Heart left ventricle (tissue), 16 donors: ENCODE measurements at places on chromosomes 4 and X.

DNA sequence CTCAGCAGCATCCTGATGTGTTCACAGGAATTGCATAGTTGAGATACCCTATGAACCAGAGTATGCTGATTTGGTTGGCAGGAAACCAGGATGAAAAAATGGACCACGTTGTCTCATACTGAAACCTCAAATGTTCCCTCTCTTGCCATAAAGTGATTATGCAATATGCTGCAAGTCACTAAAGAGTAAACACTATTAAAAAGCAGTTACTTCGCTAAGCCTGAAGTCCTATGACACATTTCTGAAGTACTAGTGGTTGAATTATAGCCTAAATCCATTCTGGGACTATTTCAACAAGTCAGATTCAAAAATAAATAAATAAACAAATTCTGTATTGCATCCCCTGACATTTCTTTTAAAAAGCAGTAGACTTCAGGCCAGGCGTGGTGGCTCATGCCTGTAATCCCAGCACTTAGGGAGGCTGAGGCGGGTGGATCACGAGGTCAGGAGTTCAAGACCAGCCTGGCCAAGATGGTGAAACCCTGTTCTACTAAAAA is 106.0 kb upstream of the NAP1L5 start:
- DNase-seq = peak; percentile 29

DNA sequence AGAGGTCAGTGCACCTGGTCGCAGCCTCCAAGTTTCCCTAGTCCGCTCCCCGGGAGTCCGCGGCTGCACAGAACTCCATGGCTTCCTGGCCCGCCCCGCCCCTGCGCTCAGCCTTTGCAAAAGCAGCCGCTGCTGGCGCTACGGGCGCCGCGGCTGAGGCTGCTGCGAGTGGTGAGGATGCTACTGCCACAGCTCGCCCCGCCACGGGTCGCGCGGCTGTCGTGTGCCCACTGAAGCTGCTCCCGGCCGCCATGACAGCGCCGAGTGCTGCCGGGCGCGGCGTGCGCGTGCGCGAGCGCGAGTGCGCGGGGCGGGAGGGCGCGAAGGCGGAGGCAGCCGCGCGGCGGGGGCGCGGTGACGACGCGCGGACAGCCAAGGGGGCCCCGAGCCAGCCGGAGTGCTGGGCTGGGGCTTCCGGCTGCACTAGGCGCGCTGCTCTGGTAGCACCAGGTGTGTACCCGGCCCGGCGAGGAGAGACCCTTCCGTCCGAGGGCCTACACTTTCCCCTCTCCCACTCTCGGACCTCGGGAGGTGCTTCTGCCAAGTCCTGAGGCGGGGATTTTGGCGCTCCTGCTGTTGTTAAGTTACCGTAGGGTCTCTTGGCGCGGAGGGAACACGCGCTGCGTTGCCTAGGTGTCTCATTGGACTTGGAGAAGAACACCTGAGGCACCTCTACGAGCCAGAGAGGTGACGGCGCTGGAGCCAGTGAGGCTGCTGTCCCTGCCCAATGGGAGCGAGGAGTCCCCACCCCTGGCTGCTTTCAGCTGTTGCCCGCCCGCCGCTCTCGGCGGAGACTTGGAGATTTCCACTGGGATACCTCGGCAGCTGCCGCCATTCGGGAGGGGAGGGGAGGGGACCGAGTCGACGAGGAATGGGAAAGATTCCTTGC is 619 bp upstream of the LRBA start:
- DNase-seq = peak; percentile 86

DNA sequence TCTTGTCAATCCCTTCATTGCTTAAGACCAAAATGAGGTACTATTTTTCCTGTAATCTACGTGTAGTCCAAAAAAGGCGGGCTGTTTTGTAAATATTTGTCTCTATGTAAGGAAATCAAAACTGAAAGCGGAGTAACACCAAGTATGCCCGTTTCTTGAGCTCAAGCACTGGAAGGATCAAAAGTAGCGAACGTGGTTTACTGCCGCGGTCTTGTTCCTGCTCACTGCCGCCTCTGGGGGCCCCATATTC is 71.5 kb downstream of the AFF1 start:
- DNase-seq = no peak

GRCh38 chr4:80010316-80010715 is 62.7 kb downstream of the ANTXR2 start:
- DNase-seq = no peak

GRCh38 chrX:46477435-46477834 is 67.8 kb downstream of the ZNF674 start:
- peak; percentile 13 for DNase-seq

DNA sequence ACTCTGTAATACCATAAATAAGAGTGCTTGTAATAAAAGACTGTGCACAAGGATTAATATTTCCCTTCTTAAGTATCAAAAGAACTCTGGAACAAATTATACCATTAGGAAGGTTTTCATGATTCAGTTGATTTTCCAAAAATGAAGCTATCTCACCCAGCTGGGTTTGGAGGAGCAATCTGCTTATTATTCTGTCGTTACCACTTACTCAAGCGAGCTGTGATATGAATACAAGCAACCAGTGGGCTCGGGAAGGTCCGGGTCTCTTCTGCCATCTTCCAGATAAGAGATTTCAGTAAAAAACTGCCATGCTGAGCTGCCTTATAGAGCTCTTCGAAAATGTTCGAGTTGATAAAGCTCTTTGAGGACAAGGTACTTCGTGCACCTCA is 15.3 kb downstream of the SMIM20 start:
- no peak for DNase-seq

GRCh38 chr4:63492515-63492914 is 916.7 kb downstream of the TECRL start:
- DNase-seq = no peak

GRCh38 chr4:117873779-117874178 is 160.5 kb upstream of the NDST3 start:
- DNase-seq = no peak

DNA sequence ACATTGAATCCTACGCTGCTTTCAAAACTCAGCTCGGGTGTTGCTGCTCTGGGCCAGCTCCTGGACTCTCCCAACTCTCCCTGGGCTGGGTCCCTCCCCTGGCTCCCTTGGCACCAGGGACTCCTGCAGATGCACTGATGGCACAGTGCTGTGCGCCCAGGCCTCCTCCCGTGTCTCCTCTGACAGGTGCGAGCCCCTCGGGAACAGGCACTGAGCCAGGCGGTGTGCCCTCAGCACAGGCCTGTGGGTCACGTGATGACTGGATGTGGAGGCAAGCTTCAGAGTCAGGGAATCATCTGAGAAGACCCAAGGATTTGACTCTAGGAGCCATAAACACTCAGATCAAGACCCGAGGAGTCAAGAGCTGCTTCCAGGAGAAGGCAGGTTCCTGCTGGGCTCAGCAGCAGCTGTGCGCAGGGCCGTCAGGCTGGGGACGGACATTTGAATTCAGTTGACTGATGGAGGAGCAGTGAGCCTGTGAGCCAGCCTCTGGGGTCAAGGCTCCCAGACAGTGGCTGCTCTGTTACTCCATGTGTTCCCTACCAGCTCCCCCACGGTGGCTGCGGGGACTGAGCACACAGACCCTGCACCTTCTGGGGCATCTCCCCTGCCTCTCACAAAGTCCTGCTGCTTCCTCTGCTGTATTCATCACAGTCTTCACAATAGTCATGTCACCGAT is 33.0 kb downstream of the NAT8L start:
- no peak for DNase-seq

- DNase-seq = no peak
Measured at GRCh38 chr4:84870398-84871163, 95.9 kb downstream of the WDFY3 start.

DNA sequence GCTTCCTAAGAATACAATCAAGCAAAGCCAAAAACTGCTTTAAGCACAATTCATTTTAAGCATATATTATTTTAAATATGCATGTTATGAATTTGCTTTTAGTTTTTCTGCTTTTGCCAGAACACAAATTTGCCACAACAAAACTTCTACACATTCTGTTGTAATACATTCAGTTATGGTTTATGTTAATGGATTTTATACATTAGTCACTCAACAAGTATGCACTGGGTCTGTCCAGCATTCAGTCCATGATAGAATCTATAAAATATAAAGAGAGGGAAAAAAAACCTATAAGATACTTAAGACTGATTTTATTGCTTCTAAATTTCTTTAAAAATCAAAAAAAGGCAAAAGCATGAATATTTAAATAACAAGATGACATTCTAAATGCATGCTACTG is 22.2 kb downstream of the IQCM start:
- no peak for DNase-seq

DNA sequence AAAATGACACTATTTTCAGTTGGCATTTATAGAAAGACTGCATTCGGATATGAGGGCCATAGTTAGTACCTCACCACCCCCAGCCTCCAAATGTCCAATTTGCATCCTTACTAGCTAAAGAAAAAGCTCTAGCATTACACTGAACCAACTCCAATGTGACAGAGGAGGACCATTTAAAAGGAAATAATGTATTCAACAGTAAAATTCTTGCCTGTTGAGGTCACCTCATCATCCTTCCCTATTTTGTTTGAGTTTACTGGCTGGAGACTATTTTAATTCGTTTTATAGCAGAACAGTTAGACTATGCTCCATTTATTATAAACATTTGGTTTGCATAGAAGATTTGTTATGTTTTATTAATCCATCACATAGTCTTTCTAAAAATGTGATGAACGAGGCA is 88.2 kb upstream of the PPARGC1A start:
- no peak for DNase-seq

- DNase-seq = no peak
Measured at GRCh38 chr4:136526517-136526916, 1005.8 kb downstream of the PCDH18 start.
